ENCODE measurements at places on chromosomes 5 and 9.

- no peak for DNase-seq
These were observed 21.5 kb downstream of the SNAPC3 start for GRCh38 chr9:15444141-15444540.

DNA sequence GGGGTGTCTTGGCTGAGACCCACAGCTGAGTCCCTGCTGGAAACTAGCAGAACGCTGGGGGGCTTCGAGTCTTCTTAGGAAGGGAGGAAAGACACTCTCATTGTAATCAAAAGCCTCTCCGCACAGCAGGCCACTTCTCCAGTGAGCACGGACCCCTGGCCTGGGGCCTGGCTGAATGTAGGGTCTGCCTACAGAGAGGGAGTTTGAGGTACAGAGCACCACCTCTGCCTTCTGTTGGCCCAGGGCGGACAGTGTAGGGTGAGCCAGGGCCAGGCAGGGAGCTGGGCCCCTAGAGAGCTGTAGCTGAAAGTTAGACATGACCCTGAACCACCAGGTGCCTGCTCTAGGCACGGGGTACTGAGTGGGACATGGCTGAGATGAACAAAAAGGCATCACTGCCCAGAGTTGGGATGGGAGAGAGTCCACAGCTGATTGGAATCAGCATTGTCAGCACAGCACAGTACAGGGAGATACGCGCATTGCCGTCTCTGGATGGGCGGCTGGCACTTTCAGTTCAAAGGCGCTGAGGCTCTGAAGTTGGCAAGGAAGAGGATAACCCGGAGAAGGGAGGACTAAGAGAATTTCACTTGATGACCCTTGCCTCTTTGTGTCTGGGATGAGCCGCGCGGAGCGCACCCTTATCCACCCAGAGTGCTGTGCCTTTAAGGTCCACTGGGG is 363 bp upstream of the SLC25A48 start:
- DNase-seq, result no peak

DNA sequence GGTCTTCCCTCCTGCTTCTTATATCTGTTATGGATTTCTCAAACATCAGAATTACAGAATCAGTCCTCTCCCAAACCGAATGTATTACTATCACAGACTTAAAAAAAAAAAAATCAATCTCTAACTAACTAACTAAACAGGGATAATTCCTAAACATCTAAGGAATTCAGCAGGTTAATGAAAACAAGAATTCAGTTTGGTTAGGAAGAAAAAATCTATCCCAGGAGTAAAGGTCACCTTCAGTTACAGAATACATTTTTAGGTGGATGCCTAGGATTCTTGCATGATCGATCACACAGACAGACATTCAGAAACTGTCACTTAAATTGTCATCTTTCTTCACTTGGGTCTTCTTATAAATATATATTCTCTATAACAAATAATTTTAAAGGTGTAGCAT is 11.5 kb downstream of the PTAR1 start:
- DNase-seq, result no peak

DNA sequence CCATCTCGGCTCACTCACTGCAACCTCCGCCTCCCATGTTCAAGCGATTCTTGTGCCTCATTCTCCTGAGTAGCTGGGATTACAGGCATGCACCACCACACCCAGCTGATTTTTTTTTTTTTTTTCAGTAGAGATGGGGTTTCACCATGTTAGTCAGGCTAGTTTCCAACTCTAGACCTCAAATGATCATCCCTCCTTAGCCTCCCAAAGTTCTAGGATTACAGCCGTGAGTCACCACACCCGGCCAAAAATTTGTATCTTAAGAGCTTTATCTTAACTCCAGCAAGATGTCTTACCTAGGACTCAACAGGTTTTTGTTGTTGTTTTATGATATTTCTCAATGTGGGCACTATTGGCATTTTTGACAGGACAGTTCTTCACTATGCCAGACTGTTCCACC is 27.9 kb downstream of the LYRM7 start:
- DNase-seq, result no peak

DNA sequence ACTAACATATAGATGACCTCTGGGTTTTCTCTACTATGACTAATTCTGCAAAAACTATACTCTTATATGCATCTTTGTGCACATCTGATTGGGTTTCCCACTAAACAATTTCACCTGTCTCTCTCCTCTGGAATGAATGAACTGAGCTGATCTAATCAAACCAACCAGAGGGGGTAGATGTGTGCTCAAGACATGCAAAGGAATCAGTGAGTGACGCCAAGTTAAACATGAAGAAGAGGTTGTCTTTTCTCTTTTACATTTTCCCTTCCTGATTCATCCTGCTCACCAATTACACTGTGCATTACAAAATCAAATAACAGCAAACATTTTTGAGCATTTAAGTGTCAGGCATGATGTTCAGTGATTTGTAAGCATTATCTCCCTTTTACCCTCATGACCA is 29.6 kb upstream of the GRXCR2 start:
- DNase-seq, result no peak

GRCh38 chr5:120298981-120299380 is 165.1 kb upstream of the PRR16 start:
- DNase-seq, result no peak

Data from NCI-H1436 (cell line).